ENCODE measurements at places on chromosomes 5 and 9. TPM values are rescaled to one million over a fixed set of nuclear protein-coding genes. Genes with fewer than 3 reads are reported as not detected.

MIGA2 gene
- total RNA-seq, result 84.2 TPM

DNA sequence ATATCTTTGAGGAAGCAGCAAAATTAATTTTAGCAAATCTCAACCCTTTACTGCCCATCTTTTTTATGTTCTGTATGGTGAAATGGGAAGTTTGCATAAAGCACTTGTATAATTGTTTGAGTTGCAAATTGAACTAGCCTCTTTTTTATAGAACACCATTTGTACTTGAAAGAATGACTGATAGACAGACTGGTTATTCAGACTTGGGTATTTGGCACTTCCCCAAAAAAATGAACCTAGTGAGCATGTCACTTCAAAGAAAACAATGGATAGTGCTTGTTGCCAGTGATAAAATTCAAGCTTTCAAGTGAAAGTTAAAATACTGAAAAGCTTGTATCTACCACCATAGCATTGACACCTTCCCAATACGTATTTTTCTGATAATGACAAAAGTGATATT, 115.8 kb downstream of the ERCC6L2 start:
- no peak overlapping the region for H3K4me3 ChIP-seq
- no peaks in the 10 kb centered on the region for H3K27me3 ChIP-seq
- H3K4me1 ChIP-seq, result no peaks in the 10 kb centered on the region
- no peak for DNase-seq
- no peak overlapping the region for H3K27ac ChIP-seq
- H3K36me3 ChIP-seq, result no peaks in the 10 kb centered on the region

DNA sequence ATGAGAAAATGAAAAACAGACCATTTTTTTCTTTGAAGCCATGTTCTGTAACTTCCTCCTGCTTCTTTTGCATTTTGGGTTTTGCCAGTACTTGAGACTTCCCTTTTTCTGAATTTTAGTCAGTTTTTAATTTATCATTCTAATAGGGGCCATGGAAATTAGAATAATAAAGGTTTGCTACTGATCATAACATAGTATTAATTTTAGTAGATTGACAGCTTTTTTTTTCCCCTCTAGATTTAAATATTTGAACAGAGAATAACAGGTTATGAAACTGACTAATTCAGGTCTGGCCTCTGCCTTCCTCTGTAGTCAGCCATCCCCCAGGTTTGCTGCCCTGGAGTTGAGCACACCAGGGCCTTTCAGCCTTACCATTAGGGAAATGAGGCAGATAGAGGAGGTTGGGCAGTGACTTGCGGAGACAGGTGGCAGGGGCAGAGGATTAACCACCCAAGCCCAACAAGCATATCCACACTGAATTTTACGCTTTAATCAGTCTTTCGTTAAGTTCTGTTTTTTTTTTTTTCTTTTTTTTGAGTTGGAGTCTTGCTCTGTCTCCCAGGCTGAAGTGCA, 80.1 kb upstream of the TNFAIP8 start:
- H3K4me1 ChIP-seq, result peaks cover 98% of the 10 kb centered on the region
- peak overlapping the region; percentile 71 for H3K27ac ChIP-seq
- no peak for DNase-seq
- no peaks in the 10 kb centered on the region for H3K27me3 ChIP-seq

SCGB3A2 gene
- not detected for total RNA-seq

EIF4E1B gene
- total RNA-seq, result not detected

DNA sequence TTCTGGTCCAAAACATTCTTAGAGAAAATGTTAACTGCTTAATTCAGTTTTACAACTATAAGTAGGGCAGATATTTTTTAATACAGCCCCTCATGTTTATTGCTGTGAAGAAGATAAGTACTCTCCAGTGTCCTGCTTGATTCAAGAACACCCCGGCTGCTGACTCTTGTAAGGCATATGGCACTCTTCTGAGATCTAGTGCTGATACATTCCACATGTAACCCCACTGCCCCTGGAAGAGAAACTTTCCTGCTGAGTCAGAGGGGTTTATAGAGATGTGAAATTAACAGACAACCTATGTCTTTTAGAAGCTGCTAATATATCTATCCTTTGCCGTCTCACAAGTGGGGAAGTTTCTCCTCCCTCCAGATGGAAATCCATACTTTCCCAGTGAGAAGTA, 1.0 kb upstream of the MINAR2 start:
- no peak for DNase-seq
- H3K36me3 ChIP-seq, result no peaks in the 10 kb centered on the region
- H3K27me3 ChIP-seq, result no peaks in the 10 kb centered on the region
- no peaks in the 10 kb centered on the region for H3K4me1 ChIP-seq
- no peak overlapping the region for H3K4me3 ChIP-seq
- no peak overlapping the region for H3K27ac ChIP-seq

SGCD gene
- not detected for total RNA-seq

MYMK gene
- total RNA-seq, result not detected

- H3K27ac ChIP-seq, result no peak overlapping the region
- no peaks in the 10 kb centered on the region for H3K4me1 ChIP-seq
- H3K36me3 ChIP-seq, result no peaks in the 10 kb centered on the region
- no peak overlapping the region for H3K4me3 ChIP-seq
- no peak for DNase-seq
These were observed 55.1 kb upstream of the S1PR3 start for GRCh38 chr9:88936132-88936531.

GRCh38 chr9:127139071-127139731, 16.8 kb upstream of the ANGPTL2 start:
- no peaks in the 10 kb centered on the region for H3K4me1 ChIP-seq
- no peaks in the 10 kb centered on the region for H3K27me3 ChIP-seq
- DNase-seq, result no peak
- H3K4me3 ChIP-seq, result no peak overlapping the region
